ENCODE measurements at places on chromosomes 5 and 9.

- H3K4me1 ChIP-seq = no peaks in the 10 kb centered on the region
- no peaks in the 10 kb centered on the region for H3K36me3 ChIP-seq
- no peak overlapping the region for H3K27ac ChIP-seq
- no peak overlapping the region for H3K4me3 ChIP-seq
- no peak for DNase-seq
Observed at GRCh38 chr9:126459126-126459525, 132.5 kb downstream of the MVB12B start.

GRCh38 chr5:999032-999501 lies 9.5 kb upstream of the NKD2 start:
- no peaks in the 10 kb centered on the region for H3K36me3 ChIP-seq
- H3K4me3 ChIP-seq = no peak overlapping the region
- DNase-seq = no peak
- no peak overlapping the region for H3K27ac ChIP-seq
- no peaks in the 10 kb centered on the region for H3K4me1 ChIP-seq
- no peaks in the 10 kb centered on the region for H3K27me3 ChIP-seq

DNA sequence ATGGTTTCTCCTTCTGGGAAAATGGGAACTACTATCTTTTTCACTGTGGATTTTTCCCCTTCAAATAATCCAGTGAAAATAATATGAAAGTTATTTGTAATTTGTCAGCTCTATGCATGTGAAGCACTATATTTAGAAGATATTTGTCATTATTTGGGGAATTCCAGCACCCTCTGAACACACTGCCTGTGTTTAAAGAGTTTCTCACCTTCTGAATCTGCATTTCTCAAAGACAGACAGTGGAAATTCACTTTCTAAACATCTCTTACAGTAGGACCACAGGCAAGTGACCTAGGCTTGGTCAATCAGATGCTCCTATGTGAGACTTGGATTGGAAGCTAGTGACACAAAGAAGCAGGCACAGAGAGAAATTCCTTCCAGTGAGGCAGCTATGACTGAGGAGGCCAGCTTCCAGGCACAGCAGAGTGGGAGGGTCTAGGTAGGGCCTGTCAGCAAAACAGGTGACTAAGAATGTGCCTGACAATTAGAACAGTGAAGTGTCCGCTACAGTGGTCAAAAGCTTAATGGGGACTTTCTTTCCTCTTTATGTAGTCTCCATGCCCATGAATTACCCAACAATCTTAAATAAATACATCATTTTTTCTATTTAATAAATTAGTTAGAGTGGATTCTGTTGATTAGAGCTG lies 167.2 kb downstream of the HMHB1 start:
- no peak overlapping the region for H3K27ac ChIP-seq
- no peak for DNase-seq

- H3K27ac ChIP-seq = no peak overlapping the region
- H3K36me3 ChIP-seq = no peaks in the 10 kb centered on the region
- H3K27me3 ChIP-seq = no peaks in the 10 kb centered on the region
- H3K4me3 ChIP-seq = no peak overlapping the region
- no peaks in the 10 kb centered on the region for H3K4me1 ChIP-seq
Observed at GRCh38 chr9:2336055-2336454, 285.5 kb upstream of the VLDLR start.

GRCh38 chr9:129491487-129491855 lies 129.4 kb downstream of the C9orf50 start:
- peaks cover 3% of the 10 kb centered on the region for H3K4me1 ChIP-seq
- peak overlapping the region; percentile 50 for H3K4me3 ChIP-seq
- H3K36me3 ChIP-seq = no peaks in the 10 kb centered on the region
- DNase-seq = no peak

GRCh38 chr5:43274435-43275114 lies 38.6 kb downstream of the HMGCS1 start:
- no peaks in the 10 kb centered on the region for H3K36me3 ChIP-seq
- peaks cover 13% of the 10 kb centered on the region for H3K4me1 ChIP-seq
- no peaks in the 10 kb centered on the region for H3K27me3 ChIP-seq
- peak overlapping the region; percentile 17 for H3K4me3 ChIP-seq

- no peaks in the 10 kb centered on the region for H3K4me1 ChIP-seq
- H3K4me3 ChIP-seq = no peak overlapping the region
- H3K27ac ChIP-seq = no peak overlapping the region
Observed at GRCh38 chr5:72566746-72567145, 59.5 kb upstream of the ZNF366 start.

- peak; percentile 85 for DNase-seq
- H3K4me3 ChIP-seq = no peak overlapping the region
- no peaks in the 10 kb centered on the region for H3K4me1 ChIP-seq
- H3K27me3 ChIP-seq = no peaks in the 10 kb centered on the region
- H3K36me3 ChIP-seq = no peaks in the 10 kb centered on the region
Observed at GRCh38 chr9:98142182-98142907, 23.3 kb upstream of the TRIM14 start.

DNA sequence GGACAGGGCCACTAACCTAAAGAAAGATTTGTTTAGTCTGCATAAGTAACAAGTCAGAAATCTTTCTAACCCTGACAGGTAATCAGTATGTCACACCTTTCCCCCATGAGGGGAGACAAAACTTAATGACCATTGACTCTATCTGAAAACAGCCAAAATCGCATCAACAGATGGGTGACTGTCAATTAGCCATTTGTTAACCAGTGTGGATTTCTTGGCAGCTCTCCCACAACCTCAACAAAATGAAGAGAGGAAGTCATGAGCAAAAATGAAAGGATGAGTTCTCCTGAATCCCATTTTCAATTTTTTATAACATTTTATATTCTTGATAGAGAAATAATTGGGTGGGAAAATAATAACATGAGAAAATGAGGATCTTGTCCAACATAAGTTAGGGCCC lies 84.6 kb upstream of the SNX2 start:
- DNase-seq = no peak
- no peak overlapping the region for H3K27ac ChIP-seq
- no peak overlapping the region for H3K4me3 ChIP-seq

Data from right lobe of liver (tissue), 6 donors.